Myocyte (in vitro differentiated cells): ENCODE measurements at places on chromosomes 12 and 14. TPM values are rescaled to one million over a fixed set of nuclear protein-coding genes. Genes with fewer than 3 reads are reported as not detected.

The ADCY6 gene
- total RNA-seq, result 32.9 and 44.2 TPM in 2 replicates

The ERP27 gene
- 0.47 TPM in 1 of 2 replicates, not detected in the other for total RNA-seq

The INHBC gene
- total RNA-seq, result not detected in 2 replicates

The PLEKHH1 gene
- 0.05 TPM in 1 of 2 replicates, not detected in the other for total RNA-seq

The NTN4 gene
- 19.8 and 33.2 TPM in 2 replicates for total RNA-seq

The PHETA1 gene
- total RNA-seq, result 74.0 and 75.4 TPM in 2 replicates

The TOMM20L gene
- not detected in 2 replicates for total RNA-seq

The SLC4A8 gene
- total RNA-seq, result 0.59 and 2.9 TPM in 2 replicates

The UNC119B gene
- total RNA-seq, result 7.8 and 9.3 TPM in 2 replicates

The HOXC10 gene
- 3.7 and 4.0 TPM in 2 replicates for total RNA-seq

The LRFN5 gene
- not detected in 2 replicates for total RNA-seq

GRCh38 chr14:72902801-72903530 lies 9.1 kb upstream of the DPF3 start:
- DNase-seq, result peak; percentile 44

DNA sequence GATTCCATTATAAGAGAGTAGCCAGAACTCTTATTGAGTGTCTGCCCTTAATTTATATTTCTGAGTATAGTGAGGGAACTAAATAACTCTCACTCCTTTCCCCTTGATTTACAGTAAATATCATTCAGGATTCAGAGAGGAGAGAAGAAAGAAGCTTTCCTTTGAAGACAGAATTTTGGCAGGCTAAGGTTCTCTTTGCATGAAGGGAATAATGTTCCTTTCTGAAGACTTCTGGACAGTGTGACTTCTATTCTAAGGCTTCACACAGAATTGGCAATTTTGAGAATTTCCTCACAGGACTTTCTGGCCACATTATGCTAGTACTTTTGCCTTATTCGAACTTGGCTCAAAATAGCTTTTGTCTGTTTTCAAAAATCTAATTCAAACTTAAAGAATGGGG lies 352.2 kb upstream of the FBXO33 start:
- DNase-seq, result no peak

DNA sequence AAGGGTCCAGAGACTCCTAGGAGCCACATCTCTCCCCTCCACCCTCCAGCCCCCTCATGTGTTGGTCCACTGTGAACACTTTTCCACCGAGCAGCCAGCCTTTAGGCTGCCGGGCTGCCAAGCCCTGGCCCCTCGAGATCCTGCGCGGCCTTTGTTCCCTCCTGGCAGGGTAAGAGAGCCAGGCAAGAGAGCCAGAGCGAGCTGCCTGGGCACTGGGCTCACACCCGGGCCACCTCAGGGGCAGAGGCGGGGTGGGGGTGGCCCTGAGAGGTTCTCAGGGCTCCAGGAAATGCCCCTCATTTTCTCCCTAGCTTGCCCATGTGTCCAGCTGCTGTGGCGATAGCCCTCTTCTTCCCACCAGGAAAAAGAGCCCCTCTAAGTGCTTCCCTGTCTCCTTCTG lies 44.8 kb downstream of the LTBP2 start:
- DNase-seq, result no peak

DNA sequence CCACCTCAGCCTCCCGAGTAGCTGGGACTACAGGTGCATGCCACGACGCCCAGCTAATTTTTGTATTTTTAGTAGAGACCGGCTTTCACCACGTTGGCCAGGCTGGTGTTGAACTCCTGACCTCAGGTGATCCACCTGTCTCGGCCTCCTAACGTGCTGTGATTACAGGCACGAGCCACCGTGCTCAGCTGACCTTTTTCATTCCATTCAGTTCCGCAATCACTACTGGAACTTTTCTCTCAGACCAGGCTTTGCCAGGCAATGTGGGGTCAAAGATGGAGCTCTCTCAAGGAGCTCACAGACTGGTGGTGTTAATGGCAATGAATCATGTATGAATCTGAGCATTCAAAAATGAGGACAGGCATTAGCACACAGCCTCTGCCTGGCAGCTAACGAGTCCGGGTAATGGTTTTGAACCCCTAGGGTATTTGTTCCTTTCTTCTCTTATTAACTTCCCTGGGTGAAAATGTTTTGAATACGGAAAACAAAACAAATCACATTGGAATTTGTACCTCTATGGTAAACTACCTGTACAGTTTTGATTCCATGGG lies 9.4 kb upstream of the TCHP start:
- no peak for DNase-seq

GRCh38 chr14:37697489-37698121 lies 102.2 kb downstream of the TTC6 start:
- DNase-seq, result no peak

- no peak for DNase-seq
Measured at GRCh38 chr12:21642707-21643389, 14.8 kb downstream of the LDHB start.

GRCh38 chr12:89288959-89289358 lies 63.3 kb downstream of the DUSP6 start:
- DNase-seq, result no peak
